ENCODE measurements at places on chromosomes 13 and 19. TPM values are rescaled to one million over a fixed set of nuclear protein-coding genes. Genes with fewer than 3 reads are reported as not detected.

- H3K36me3 ChIP-seq = peaks cover 43% of the 10 kb centered on the region
- no peak for DNase-seq
- H3K27ac ChIP-seq = no peak overlapping the region
- H3K4me1 ChIP-seq = peaks cover 12% of the 10 kb centered on the region
- no peak overlapping the region for H3K4me3 ChIP-seq
- H3K27me3 ChIP-seq = no peaks in the 10 kb centered on the region
These were observed 7.1 kb downstream of the RBM26 start for GRCh38 chr13:79398915-79399314.

GRCh38 chr13:107203146-107203847, 635.4 kb upstream of the ARGLU1 start:
- H3K27me3 ChIP-seq = no peaks in the 10 kb centered on the region
- H3K27ac ChIP-seq = no peak overlapping the region
- H3K4me3 ChIP-seq = no peak overlapping the region
- peak; percentile 68 for DNase-seq
- peaks cover 19% of the 10 kb centered on the region for H3K4me1 ChIP-seq

Gene PROZ
- not detected for total RNA-seq

DNA sequence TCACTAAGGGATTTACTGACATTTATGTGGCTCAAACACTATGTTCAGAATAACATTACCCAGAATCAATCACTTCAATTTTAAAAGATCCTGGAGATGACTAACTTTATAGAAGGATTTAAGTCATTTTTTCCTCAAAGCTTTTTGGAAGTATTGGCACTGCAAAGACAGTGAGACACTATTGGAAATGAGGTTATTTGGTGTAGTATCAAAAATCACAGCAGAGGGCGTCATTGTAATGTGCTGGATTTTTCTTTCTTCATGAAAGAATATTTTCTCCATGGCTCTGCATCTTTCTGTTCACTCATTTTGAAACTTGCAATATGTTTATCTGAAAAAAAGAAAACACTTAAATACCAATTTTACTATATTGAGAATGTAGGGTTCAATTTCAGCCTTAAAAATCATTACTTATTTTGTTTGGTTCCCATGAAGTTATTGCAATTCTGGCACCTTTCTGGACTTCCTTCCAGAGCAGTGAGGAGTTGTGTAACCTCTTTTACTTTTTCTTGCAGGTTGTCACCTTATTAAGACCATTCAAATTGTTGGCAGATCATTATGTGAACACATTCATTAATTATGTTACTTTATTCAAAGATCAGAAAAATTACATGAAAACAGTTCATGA, 3.7 kb upstream of the CSNK1A1L start:
- H3K36me3 ChIP-seq = no peaks in the 10 kb centered on the region
- H3K4me3 ChIP-seq = no peak overlapping the region
- peak; percentile 75 for DNase-seq
- H3K27me3 ChIP-seq = no peaks in the 10 kb centered on the region
- H3K4me1 ChIP-seq = no peaks in the 10 kb centered on the region

DNA sequence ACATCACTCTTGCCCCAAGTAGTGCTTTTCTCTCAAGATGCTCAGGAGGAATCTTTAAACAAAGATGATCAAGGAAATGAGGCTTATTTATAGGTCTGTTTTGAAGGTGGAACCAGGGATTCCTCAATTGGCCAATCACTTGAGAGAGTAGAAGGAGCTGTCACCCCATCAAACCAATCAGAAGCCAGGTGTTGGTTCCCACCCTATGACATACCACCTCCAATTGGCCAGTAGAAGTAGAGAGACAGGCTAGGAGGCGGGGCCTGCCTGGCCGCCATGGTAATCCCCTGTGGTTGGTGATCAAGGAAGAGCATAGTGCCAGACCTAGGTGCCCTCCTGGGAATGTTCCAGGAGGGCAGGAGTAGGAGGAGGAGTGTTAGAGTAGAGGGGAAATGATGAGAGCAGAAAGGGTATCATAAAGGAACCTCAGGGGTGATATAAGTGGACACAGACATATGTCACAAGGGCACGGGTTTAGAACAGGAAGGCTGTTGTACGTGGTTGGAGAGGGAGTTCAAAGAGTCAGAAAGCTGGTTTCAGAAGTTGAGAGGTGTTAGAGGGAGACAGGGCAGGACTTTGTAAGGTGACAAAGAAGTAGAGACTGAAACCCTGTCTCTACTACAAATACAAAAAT, 10.5 kb downstream of the PMIS2 start:
- H3K36me3 ChIP-seq = no peaks in the 10 kb centered on the region
- DNase-seq = peak; percentile 51
- no peaks in the 10 kb centered on the region for H3K27me3 ChIP-seq
- no peak overlapping the region for H3K27ac ChIP-seq
- H3K4me3 ChIP-seq = no peak overlapping the region

- H3K27me3 ChIP-seq = no peaks in the 10 kb centered on the region
- H3K27ac ChIP-seq = no peak overlapping the region
- no peak overlapping the region for H3K4me3 ChIP-seq
- DNase-seq = peak; percentile 56
- H3K36me3 ChIP-seq = no peaks in the 10 kb centered on the region
These were observed 14.0 kb downstream of the ELF1 start for GRCh38 chr13:41004875-41005693.

Gene ONECUT3
- total RNA-seq = not detected

Gene LRRC63
- 0.82 TPM for total RNA-seq

GRCh38 chr19:16272945-16273344, 51.7 kb upstream of the KLF2 start:
- H3K27me3 ChIP-seq = no peaks in the 10 kb centered on the region
- no peak overlapping the region for H3K27ac ChIP-seq
- H3K36me3 ChIP-seq = no peaks in the 10 kb centered on the region

- H3K36me3 ChIP-seq = peaks cover 17% of the 10 kb centered on the region
- no peak for DNase-seq
- H3K4me3 ChIP-seq = no peak overlapping the region
- no peaks in the 10 kb centered on the region for H3K4me1 ChIP-seq
These were observed 9.5 kb downstream of the ANO8 start for GRCh38 chr19:17325133-17325532.

GRCh38 chr13:93108111-93108601, 118.5 kb upstream of the GPC6 start:
- DNase-seq = no peak
- no peaks in the 10 kb centered on the region for H3K4me1 ChIP-seq
- no peaks in the 10 kb centered on the region for H3K36me3 ChIP-seq
- H3K27me3 ChIP-seq = no peaks in the 10 kb centered on the region
- H3K27ac ChIP-seq = no peak overlapping the region

- H3K27me3 ChIP-seq = peaks cover 12% of the 10 kb centered on the region
- H3K27ac ChIP-seq = no peak overlapping the region
- no peaks in the 10 kb centered on the region for H3K36me3 ChIP-seq
- H3K4me1 ChIP-seq = peaks cover 20% of the 10 kb centered on the region
- peak overlapping the region; percentile 56 for H3K4me3 ChIP-seq
- peak; percentile 35 for DNase-seq
These were observed 495 bp downstream of the DCLK1 start for GRCh38 chr13:36130552-36131221.

Gene PSG6
- not detected for total RNA-seq

- no peak overlapping the region for H3K4me3 ChIP-seq
- no peaks in the 10 kb centered on the region for H3K36me3 ChIP-seq
- peaks cover 4% of the 10 kb centered on the region for H3K27me3 ChIP-seq
- no peaks in the 10 kb centered on the region for H3K4me1 ChIP-seq
- peak; percentile 40 for DNase-seq
- H3K27ac ChIP-seq = no peak overlapping the region
These were observed 548.2 kb downstream of the GPC5 start for GRCh38 chr13:91946498-91947070.

- peaks cover 47% of the 10 kb centered on the region for H3K27me3 ChIP-seq
- H3K4me1 ChIP-seq = peaks cover 28% of the 10 kb centered on the region
- no peaks in the 10 kb centered on the region for H3K36me3 ChIP-seq
- H3K4me3 ChIP-seq = peak overlapping the region; percentile 57
These were observed 2.1 kb upstream of the FGF9 start for GRCh38 chr13:21668732-21669275.

Gene ZIC5
- 25.2 TPM for total RNA-seq

DNA sequence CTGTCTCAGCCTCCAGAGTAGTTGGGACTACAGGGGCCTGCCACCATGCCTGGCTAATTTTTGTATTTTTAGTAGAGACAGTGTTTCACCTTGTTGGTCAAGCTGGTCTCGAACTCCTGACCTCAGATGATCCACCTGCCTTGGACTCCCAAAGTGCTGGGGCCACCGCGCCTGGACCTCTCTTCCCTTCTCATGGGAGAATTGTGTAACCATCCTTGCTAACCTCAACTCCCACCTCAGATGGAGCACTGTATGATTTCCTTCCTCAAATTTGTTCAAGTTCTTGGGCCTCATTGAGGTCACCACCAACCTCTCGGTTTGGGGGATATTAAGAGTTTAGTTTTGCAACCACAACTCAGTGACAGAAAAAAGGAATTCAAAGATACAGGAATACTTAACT, 10.7 kb downstream of the LILRA5 start:
- DNase-seq = no peak
- H3K27me3 ChIP-seq = peaks cover 45% of the 10 kb centered on the region
- H3K36me3 ChIP-seq = no peaks in the 10 kb centered on the region
- no peak overlapping the region for H3K4me3 ChIP-seq

DNA sequence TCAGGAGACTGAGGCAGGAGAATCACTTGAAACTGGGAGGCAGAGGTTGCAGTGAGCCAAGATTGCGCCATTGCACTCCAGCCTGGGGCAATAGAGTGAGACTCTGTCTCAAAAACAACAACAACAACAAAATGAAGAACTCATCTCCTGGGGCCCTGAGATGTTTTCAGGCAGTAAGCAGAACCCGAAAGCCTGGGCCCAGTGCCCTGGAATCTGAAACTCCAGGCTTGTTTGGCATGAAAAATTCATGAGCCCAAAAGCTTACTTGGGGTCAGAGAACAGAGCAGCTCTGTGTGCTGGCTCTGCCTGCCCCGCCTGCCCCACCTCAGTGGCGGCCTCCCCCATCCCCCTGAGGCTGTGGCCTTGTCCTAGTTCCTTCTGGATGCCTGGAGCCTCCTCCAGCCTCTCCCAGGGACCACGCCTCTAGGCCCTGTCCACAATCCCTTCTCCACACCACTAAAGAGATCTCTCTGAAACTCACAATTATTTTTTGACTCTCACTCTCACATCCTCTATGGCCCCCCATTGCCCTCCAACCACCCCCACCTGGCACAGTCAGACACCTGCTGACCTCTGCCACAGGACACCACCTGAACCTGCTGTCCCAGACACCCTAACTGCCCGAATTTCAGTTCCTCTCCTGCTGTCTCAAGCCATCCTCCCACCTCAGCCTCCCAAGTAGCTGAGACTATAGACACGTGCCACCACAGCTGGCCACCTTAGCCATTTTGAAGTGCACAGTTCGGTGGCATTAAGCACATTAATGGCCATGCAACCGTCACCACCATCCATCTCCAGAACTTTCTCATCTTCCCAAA, 6.9 kb upstream of the AP1M2 start:
- no peak for DNase-seq
- H3K27ac ChIP-seq = no peak overlapping the region
- H3K27me3 ChIP-seq = no peaks in the 10 kb centered on the region
- H3K4me1 ChIP-seq = no peaks in the 10 kb centered on the region
- H3K4me3 ChIP-seq = no peak overlapping the region

DNA sequence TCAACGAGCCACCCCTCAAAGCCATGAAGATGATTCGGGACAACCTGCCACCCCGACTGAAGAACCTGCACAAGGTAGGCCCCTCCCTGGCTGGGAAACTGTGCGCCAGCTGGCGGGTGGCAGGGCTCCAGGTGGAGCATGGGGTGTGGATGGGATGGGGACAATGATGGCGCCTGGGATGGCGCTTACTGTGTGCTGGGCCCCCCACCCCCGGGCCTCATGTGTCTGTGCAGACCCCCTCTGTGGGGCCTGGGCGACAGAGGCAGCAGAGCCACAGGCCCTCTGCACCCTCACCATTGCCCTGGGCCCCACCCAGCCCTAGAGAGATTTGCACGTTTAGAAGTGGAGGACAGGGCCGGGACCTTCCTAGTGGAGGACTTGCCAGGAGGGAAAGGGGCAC, 19.0 kb upstream of the NCCRP1 start:
- no peak overlapping the region for H3K4me3 ChIP-seq
- no peaks in the 10 kb centered on the region for H3K27me3 ChIP-seq
- peaks cover 16% of the 10 kb centered on the region for H3K36me3 ChIP-seq
- no peaks in the 10 kb centered on the region for H3K4me1 ChIP-seq

DNA sequence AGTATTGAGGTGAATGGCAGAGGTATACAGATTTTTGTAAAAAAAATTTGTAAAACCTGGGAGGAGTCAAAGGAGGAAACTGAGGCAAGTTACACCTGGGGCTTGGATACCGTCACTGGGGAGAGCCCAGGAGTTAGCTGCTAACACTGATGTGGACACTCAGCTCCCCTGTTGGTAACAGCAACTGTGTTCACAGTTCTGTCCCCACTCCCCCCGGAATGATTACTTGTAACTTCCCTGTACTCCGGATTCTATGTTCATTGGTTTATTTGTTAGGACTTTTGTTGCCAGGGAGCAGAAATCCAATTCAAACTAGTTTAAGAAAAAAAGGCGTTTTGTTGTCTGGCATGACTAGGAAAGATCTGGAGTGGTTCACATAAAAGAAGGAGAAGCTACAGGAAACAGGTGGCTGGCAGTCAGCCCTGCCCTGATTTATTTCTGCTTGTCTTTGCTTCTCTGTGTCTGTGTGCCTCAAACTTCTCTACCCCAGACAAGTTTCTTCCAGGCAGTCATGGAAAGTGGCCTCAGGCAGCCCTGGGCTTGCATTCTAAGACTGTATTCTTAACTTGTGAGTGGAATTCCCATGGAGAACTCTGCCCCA, 2.3 kb upstream of the GPR12 start:
- peaks cover 71% of the 10 kb centered on the region for H3K27me3 ChIP-seq
- DNase-seq = peak; percentile 23
- H3K4me3 ChIP-seq = no peak overlapping the region
- H3K36me3 ChIP-seq = no peaks in the 10 kb centered on the region

GRCh38 chr19:1245494-1246264, 2.7 kb upstream of the MIDN start:
- H3K4me1 ChIP-seq = peaks cover 31% of the 10 kb centered on the region
- DNase-seq = no peak

Gene PRR22
- total RNA-seq = 6.5 TPM
